ENCODE measurements at places on chromosomes 6 and 20.

- DNase-seq, result no peak
Measured at GRCh38 chr20:63382551-63383300, 21.6 kb upstream of the CHRNA4 start.

DNA sequence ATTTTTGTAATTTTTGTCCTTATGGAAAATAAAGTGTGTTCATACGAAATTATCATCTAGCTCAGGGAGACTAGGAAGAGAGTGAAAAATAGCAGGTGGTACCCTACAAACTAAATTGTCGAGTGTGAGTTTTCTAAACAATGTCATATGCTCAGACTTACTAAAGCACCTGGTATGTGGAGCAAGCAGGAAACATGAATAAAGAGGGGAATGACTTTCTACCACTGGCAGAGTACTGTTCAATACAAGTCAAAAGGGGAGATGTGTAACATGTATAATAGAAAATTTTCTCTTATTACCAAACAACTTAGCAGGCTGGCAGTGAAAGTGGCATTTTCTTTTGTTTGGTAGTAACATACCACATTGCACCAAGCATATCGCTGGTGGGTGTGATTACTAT is 36.1 kb downstream of the CTNNBL1 start:
- no peak for DNase-seq

- DNase-seq, result peak; percentile 50
Measured at GRCh38 chr20:51541189-51542032, 1.1 kb downstream of the NFATC2 start.

GRCh38 chr20:5807431-5807830 is 57.2 kb downstream of the SHLD1 start:
- DNase-seq, result no peak

DNA sequence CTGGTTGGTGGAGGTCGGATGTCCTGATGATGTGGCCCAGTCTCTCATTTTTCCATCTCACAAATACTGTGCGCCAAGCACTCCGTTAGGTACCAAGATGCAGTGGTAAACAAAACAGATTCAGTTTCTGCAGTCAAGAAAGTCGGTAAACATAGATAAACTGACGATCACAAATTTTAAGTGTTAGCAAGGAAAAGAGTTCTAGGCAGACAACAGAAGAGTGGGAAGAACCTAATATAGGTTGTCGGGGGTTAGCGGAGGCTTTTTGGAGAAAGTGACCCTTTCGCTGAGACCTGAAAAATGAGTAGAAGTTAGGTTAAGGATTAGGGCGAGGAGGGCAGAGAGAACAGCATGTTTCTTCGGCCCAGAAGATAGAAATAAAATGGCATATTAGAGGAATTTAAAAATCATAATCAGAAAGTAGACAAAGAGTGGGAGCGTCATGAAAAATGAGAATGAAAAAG is 514 bp downstream of the ORC3 start:
- no peak for DNase-seq

DNA sequence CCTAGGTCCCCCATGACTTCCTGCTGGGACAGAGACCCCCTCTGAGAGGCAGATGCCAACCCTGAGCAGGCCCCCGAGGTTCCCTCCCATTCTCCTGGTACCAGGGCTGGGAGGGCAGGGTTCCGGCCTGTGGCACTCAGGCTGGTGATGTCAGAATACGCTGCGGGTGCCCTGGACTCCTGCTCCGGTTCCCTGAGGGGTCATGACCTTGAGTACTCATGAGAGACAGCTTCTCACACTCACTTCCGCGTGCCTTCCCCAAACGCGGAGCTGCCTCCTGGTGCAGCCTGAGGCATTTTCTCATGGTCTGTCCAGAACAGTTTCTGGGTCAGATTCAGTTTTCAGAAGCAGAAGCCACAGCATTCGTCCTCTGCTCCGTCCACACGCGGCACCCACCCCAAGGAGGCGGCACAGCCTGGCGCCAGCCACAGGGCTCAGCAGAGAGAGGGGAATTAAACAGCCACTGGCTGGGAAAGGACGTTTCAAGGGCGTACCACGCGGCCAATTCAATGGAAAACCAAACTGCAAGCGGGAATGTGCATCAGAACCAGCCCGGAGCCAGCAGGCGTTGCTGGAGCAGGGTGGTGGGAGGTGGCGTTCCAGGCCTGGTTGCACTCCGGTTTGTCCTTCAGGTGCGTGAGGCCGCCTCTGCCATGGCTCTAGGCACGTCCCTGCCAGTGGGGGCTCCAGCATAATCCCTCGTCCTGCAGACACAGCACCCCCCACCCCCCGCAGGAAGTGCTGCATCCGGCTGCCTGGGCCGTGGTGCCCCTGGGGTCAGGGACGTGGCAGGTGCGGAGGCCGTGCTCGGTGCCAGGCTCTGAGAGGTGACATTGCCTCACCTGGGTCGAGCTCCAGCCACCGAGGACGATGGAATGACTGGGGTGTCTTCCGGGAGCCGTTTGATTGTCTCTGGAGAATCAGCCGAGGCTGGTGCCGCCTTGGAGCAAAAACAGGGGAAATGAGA is 58.3 kb upstream of the BHLHE23 start:
- no peak for DNase-seq

DNA sequence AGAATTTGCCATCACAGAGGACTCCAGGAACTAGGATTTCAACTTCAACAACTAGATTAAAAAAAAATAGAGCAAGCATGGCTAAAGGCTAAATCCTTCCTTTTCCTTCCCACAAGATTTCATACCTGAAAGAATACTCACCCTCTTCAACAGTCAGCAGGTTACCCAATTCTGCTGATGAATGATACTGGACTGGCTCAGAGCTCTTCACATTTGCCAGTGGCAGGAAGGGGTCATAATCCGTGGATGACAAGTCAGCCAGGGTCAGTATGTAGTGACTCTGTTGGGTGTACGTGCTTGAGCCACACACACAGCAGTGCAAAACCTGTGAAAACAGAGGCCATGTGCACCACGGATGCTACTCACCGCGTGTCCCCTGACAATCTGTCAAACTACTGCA is 152.9 kb downstream of the INSM1 start:
- no peak for DNase-seq

GRCh38 chr6:147752689-147753403 is 244.4 kb downstream of the SAMD5 start:
- DNase-seq, result no peak

DNA sequence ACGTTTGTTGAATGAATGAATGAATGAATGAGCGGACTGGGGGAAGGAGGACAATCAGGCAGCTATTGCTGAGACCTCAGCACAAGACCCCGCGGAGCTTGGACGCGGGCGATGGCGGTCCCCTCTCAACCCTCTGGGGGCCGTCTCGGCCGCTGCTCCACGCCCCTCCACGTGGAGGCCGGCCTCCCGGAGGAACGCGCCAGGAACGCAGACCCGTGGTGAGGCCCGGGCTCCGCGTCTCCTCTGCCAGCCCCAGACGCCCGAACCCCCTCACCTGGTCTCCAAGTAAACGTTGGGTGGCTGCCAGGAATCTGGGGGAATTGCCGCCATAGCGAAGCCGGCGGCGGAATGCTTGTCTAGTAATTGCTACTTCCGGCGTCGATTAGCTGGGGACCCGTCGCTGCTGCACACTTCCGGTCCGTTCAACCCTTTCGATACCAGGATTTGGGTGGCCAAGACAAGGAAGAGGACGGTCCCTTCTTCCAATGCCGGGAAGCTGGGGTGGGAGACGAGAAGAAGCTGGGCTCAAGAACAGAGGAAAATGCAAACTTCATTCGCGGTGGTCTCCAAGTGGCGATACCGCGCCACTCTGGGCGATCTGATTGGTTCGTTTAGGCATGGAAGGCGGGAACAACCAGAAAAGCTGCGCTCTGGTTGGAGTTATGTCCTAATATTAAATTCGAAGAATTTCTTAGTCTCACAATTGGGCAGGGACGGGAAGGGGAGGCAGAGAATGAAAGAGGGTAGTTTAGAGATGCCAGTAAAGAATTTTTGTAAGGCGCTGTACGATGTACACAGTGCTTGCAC is at the start of gene PPIL1:
Gene PPIL1, minus strand, starts transcription at position 361 of the 807 bp plus-strand sequence. Its CDS starts 31 bp downstream, at position 330.
- DNase-seq, result peak; percentile 61

- no peak for DNase-seq
Measured at GRCh38 chr20:1888796-1889463, 6.3 kb upstream of the SIRPA start.

- no peak for DNase-seq
Measured at GRCh38 chr20:10812759-10813327, 139.0 kb upstream of the JAG1 start.

DNA sequence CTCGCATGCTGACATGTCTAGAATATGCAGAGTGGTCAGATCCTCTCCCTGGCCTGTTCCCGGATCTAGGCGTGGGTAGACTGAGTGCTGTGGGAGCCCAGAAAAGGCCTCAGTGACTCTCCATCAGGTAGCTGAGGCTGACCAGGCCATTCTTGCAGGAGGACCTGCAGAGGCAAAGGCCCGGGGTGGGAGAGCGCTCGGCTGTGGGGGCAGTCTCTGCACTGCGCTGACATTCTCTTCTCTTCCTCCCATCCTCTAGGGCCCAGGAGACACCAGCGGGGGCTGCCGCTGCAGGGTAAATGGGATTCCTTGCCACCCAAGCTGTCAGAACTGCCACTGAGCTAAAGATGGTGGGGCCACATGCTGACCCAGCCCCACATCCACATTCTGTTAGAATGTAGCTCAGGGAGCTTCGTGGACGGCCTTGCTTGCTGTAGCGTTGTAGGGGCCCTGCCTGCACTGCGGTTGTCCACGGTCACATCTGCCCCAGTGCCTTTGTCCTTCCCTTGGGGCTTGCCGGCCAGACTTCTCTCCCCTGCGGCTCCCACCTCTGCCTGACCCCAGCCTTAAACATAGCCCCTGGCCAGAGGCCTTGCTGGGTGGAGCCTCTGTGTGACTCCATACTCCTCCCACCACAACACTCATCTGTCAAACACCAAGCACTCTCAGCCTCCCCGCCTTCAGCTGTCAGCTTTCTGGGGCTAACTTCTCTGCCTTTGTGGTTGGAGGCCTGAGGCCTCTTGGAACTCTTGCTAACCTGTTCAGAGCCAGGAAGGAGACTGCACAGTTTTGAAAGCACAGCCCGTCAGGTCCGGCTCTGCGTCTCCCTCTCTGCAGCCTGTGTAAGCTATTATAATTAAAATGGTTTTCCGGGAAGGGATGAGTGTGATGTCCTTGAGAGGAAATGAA is 22.2 kb downstream of the RBCK1 start:
- no peak for DNase-seq

DNA sequence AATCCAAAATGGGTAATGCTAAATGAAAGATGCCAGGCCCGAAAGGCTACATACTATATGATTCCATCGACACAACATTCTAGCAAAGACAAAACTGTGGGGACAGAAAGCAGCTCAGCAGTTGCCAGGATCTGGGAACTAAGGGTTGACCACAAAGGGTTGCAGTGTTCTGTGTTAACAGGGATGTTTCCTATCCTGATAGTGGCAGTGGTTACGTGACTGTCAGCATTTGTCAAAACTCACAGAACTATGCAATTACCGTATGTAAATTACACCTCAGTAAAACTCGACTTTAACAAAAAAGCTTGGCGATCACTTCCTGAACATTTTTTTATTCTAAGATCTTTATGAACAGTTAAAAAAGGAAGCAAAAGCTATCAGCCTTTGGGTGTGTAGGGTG is 83.9 kb downstream of the BANF2 start:
- DNase-seq, result no peak

- DNase-seq, result no peak
Measured at GRCh38 chr6:91412532-91412931, 825.7 kb upstream of the MAP3K7 start.

DNA sequence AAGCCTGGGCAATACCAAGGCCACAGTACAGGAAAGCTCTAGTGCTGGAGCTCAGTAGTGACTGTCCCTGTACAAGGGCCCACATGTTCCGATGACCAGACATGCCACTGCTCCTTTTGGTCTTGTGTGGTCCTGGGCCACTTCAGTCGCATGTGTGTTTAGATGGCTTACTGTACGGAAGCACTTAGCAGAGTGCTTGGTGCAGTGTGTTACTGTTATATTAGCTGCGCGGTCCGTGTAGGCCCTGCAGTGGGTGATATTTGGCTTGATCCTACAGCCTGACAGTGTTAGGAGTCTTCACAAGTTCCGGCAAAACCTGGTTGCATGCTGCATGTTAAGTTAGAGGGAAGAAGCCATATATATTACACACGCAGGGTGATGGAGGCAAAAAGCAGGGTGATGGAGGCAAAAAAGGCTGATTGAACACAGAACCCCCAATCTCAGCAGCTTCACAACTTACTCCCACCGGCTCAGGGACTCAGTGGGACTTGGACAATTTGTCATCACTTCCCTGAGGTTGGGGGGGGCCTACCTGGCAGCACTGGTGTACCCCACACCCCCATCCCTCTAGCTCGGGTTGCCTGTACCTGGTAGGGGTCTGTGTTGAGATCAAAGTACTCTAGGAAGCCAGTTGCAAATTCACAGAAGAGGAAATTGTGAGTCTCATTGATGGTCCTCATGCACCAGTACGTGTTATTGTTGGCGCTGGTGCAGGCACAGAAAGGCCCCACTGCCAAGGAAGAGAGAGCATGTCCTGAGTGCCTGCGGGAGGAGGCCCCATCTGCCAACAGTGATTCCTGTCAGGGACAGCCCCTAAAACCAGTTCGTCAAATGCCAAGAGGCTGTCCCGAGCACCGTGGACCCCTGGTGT is 122.6 kb downstream of the SULF2 start:
- DNase-seq, result no peak

DNA sequence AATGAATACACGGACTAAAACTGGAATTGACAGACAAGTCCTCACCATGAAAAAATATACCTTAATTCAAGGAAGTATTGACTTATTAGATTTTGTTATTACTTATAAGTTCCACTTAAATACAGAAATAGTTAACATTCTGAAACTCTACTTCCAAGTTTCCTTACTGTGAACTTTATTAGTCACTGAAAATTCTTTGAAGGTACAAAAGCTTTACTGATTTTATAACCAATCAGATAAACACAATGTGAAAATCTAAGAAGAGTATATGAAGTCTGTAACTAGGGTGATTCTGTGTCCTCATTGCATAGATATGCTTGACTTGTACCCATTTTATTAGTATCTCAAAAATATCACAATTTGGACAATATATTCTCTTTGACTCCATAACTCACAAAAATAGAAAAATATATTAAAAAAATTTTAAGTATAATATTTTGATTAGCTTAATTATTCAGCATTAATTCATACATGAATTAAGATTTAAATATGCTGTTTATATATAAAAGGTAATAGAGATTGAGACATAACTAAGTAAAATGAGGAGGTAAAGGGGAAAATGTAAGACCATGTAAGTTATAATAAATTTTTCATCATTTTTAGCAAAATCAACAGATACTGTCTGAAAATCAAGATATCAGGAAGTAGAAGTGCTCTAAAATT is 6.6 kb downstream of the NAPB start:
- no peak for DNase-seq

DNA sequence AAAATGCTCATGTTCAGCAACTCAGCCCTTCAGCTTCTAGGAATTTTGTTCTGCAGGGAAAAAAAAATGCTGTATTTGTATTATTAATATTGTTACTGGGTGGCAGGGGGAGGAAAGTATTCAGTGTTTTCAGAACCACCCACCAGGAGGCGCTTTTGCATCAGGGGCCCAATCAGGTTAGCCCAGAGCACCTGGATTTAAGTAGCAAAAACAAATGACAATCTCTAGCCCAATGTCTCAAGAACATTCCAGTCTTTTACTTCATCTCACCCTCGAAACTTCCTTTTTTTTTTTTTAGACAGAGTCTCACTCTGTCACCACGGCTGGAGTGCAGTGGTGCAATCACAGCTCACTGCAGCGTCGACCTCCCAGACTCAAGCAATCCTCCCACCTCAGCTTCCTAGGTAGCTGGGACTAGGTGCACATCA is 635 bp upstream of the C20orf203 start:
- peak; percentile 57 for DNase-seq

- DNase-seq, result no peak
Measured at GRCh38 chr6:19838442-19839236, 1.5 kb downstream of the ID4 start.

GRCh38 chr6:13664703-13665352 is 46.8 kb downstream of the RANBP9 start:
- DNase-seq, result no peak

GRCh38 chr6:14476793-14477531 is 359.4 kb downstream of the CD83 start:
- DNase-seq, result no peak
